ENCODE measurements at places on chromosomes 2 and 18. TPM values are rescaled to one million over a fixed set of nuclear protein-coding genes. Genes with fewer than 3 reads are reported as not detected.

DNA sequence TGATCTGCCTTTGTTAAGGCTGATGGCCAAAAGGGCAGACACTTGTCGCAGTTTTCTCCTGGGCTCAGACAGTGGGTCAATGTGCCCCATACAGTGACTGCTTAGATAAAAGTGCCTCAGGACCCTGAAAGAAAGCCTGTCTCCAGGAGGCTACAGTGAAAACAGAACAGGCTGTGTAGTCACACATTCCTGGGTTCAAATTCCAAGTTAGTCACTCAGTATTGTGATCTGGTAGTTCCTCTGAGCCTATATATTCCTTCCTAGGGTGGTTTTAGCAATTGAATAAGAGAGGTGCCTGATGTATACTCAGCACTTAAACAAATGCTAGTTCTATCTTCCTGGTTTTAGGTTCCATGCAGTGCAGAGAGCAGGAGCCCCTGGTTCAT lies 54.4 kb downstream of the RPL37A start:
- peak; percentile 32 for DNase-seq

DNA sequence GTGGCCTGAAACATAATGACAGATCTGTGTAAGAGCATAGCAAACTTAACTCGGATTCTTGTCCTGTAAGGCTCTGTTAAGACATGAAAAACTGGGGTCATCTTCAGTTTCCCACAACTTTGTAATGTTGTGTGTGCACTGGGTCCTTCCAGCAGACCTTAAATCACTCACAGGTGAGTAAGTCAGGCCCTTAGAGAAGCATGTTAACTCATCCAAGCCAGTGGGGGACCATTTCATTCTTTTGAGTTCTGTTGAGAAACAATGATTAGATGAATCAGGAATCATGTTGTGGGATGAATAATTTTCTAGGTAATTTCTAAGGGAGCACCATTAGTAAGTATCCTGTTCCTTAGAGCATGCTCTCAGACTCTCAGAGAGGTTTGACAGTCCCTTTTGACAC lies 167.1 kb downstream of the ESCO1 start:
- no peak for DNase-seq

- peak; percentile 17 for DNase-seq
These were observed 4.7 kb upstream of the KRCC1 start for GRCh38 chr2:88059979-88060906.

DNA sequence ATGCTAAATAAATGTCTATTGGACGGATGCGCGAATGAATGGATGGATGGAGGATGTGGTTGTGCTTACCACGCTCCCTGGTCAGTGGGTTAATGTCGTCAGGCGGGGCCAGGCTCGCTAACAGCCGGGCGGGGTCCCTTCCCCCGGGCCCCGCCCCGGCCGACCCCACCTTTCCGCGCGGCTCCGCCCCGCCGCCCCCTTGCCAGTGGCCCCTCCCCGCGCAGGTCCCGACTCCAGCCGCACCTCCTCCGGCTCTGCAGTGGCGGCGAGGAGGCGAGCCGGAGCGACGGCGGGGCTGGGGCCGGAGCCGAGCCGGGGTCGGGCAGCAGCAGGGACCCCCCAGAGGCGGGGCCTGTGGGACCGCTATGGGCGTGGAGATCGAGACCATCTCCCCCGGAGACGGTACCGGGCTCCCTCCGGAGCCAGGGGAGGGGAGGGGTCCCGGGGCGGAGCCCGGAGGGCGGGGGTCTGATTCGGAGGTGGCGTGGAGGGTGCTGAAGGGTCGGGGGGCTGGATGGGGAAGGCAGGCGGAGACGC lies at the start of gene FKBP1B:
TSS of gene FKBP1B (plus strand) at position 257 of the 537 bp plus-strand sequence. CDS start at position 366, 109 bp downstream.
- peak; percentile 49 for DNase-seq

DNA sequence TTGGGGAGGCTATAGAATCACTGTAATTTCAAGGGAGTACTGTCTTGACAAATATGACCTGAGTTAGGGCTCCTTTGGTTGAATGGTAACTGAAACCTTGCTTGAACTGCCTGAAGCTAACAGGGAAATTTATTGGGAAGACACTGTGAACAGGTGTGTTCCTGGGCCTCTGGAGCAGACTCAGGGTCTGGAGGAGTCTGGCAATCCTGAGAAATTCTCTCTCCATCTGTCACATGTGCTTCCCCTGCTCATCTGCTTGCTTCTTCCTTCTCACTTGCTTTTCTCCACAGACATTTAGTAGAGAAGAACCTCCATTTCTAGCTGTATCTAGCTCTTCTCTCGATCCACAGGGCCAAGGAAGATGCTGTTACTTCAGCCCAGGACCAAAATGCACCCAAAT lies 476.5 kb downstream of the LRP1B start:
- no peak for DNase-seq

DNA sequence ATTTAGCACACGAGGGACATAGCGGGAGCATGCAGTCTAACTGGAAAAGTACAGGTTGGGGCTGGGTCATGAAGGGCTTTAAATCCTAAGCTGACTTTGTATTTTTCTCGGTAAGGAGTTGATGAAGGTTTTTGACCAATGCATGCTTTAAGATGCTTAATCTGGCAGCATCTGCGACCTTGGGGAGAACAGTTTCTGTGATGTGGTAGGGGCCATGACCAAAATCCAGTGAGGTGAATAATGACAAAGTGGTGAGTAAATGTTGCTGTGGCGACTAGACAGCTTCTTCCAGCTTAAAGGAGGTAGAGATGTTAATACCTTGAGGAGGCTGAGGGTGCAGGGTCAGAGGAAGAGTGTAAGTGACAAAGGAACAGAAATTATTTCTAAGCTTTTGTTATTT lies 174.6 kb upstream of the ALPP start:
- DNase-seq: peak; percentile 10

DNA sequence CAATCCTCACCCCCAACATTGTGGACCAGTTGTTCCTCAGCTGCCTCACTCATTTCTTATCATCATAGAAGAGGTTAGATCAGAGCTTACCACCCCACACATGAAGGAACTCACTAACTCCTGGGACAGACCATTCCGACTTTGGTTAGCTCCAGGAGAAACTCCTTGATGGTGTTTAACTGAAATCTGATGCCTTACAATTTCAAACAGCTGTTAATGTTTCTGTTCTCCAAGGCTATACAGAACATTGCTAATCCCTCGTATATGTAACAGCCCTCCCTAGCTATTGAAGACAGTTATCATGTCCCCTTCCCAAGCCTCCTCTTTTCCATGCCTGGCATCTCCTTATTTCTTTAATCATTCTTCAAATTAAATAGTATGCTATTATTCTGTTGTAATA lies 14.8 kb downstream of the ERBB4 start:
- DNase-seq: no peak

DNA sequence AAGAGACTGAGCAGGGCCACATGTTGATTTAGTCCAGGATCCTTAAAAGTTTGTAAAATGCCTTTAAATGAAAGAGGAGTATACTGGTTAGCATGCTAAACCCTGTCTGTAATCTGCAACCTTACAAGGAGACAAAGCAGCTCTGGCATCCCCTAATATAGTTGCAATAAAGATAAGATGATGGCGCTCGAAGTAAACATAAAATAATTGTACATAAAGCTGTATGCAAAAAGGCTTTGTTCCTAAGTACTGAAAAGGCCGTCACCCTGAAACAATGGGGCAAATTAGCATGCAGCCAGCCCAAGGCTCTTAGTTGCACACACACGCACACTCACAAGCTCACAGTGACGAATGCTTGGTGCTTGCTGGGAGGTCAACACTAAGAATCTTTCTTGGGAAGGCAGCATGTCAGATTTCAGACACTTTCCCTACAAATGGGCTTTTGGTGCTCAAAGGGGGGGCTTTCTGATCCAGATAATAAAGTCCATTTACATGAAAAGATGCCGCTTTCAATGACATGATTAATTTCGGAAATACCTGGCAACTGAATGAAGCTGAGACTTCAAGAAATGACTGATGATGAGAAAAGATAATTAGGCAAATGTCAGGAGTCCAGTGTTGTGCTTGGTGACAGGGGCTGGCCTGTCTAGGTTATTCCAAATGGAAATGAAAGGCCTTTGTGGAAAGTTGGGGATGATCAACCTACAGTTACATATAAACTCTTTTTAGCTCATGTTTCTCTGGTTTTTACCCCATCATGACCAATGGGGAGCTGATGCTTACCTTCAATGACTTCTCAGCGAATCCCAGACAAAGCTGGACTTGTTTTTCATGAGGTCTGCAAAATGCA lies 370.3 kb downstream of the MEIS1 start:
- DNase-seq: no peak

DNA sequence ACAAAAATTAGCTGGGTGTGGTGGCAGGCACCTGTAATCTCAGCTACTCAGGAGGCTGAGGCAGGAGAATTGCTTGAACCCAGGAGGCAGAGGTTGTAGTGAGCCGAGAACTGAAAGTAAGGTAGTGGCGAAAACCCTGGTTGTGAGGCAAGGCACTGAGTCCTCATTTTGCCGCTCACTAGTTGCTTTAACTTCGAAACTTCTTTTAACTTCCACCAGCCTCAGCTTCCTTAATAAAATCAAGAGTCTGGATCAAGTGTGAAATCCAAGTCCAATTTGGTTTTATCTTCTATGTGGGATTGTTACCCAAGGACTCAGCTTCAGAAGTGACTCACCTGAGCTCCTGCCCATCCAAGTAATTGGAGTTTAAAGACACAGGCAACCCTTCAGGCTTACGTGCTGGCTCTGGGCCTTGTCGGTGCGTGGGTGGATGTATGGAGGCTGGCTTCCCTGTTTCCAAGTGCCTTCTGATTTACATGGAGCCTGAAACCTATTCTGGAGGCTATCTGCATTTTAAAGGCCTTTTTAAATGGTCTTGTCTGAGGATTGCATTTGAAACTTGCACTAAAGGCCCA lies 374.2 kb upstream of the ID2 start:
- no peak for DNase-seq

DNA sequence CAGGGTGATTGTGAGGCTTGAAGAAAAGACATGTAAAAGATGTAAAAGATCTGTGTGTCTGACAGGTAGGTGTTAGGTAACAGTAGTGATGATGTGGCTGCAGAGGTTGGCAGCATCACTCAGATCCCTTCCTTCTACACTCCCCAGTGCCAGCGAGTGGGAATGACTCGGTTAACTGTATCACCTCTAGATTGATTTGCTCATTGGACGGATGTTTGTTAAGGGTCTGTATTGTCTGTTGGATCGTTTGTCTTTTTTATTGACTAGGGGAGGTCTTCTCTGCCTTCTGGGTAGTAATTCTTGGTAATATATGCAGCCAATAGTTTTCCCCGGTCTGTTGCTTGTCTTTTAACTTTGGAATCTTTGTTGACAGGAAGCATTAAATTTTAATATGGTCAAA lies 44.8 kb upstream of the CNGA3 start:
- no peak for DNase-seq

DNA sequence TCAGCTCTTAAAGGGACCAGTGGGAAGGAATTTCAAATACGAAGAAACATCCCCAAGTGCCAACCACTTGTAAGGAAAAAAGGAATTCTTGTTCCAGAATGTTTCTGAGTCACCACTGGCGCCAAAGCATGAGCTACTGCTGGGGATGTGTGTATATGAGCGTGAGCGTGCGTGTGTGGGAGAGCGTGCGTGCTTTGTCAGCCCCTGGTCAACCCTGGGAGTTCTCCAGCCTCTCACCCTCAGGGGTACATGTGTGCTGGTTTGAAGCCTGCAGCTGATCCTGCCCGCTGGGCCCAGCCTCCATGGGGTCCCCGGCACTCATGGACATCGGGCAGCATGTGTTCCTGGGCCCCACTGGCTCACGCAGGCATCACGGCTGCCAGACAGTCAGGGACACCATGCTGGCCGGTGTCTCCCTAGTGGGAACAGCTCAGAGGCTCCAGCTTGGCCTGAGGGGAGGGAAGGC lies 17.1 kb downstream of the HS6ST1 start:
- DNase-seq: peak; percentile 49

DNA sequence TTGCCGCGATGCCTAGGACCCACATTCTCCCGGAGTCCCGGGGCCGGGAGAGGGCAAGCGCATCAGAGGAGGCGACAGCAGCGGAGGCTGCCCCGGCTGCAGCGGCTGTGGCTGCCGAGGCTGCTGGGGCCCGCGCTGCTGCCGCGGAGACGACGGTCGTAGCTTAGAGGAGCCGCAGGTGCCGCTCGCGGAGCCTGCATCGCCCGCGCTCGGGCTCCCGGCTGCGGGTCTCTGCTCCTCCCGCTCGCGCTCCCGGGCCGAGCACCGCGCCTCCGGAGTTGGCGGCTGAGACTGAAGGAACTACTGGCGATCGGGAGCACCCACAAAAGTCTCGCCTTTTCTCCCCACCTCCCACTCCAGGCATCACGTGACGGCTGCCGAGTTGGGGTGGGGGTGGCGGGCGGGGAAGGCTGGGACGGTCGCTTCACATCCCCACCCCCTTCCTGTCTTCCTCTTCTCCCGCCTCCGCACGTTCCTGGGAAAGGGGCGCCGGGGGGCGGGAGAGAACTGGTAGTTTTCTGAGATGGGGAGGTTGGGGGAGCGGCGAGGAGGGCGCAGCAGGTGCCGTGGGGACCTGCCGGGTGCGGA lies at the start of gene LYPD1:
TSS of gene LYPD1 (minus strand) at position 298 of the 588 bp plus-strand sequence. CDS start at position 25, 273 bp downstream.
- peak; percentile 71 for DNase-seq

- DNase-seq: no peak
These were observed 368.4 kb downstream of the TXNL1 start for GRCh38 chr18:56269958-56270357.

GRCh38 chr2:71730785-71731383 lies 277.5 kb downstream of the DYSF start:
- no peak for DNase-seq

DNA sequence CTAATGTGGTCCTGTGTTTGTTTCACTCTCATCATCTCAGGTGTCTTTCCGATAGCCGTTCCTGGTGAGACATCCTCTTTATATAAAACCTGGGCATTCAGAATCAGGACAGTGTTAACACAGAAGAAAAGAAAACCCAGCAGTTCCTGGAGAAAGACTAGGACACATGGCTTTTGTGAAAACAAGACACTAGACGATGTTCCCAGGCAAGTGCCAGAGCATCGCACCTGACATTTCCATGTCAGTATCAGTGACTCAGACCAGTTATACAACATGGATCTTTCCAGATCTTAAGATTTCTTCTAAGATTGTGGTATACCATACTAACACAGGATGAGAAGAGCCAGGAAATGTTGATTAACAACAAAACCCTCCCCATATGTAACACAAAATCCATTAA lies 96.5 kb downstream of the RIF1 start:
- no peak for DNase-seq

DNA sequence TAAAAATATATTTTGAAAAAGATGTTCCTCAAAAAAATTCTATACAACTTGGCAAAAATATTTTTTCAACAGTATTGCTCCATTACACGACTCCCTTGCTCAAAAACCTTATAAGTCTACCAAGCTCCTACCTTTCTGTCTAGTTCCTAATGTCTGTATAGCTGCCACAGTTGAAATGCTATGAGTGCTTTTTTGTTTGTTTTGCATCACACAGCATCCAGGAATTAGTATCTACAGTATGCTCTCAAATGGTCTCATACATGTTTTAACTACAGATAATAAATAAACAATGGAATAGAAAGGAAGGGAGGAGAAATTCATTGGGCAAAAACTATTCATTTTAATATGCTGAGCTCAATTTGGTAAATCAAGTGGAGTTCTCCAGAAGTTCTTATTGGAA lies 17.3 kb downstream of the ACADL start:
- no peak for DNase-seq

- peak; percentile 3 for DNase-seq
These were observed 58.9 kb upstream of the TEX51 start for GRCh38 chr2:126839796-126840195.

GRCh38 chr2:210546424-210547208 lies 9.8 kb upstream of the CPS1 start:
- no peak for DNase-seq

RAB6C gene
- total RNA-seq: not detected

MSTN gene
- total RNA-seq: 0.03 TPM

AP1S3 gene
- 13.3 TPM for total RNA-seq

DSG1 gene
- total RNA-seq: not detected

Measured in HT1080 (cell line).